ENCODE measurements at places on chromosomes 11 and 22.

GRCh38 chr11:9250139-9250582 lies 15.0 kb downstream of the DENND5A start:
- no peak for DNase-seq

- no peak for DNase-seq
Measured at GRCh38 chr11:65279741-65280440, 18.1 kb downstream of the POLA2 start.

- no peak for DNase-seq
Measured at GRCh38 chr11:77966338-77966737, 28.1 kb downstream of the INTS4 start.

- DNase-seq, result no peak
Measured at GRCh38 chr22:43550672-43551071, 138.9 kb downstream of the MPPED1 start.

All from stimulated activated CD8-positive, alpha-beta memory T cell treated with anti-CD3 and anti-CD28 coated beads, Interleukin-2, amount 100 ng/mL, for 1 hour (primary cell).